T47D (cell line): ENCODE measurements at places on chromosomes 1 and 21.

- no peak for DNase-seq
Measured at GRCh38 chr1:63317817-63318152, 4.6 kb upstream of the FOXD3 start.

- DNase-seq, result no peak
Measured at GRCh38 chr1:230319014-230319747, 107.0 kb downstream of the PGBD5 start.

GRCh38 chr1:94325377-94326302 is 88.3 kb upstream of the ARHGAP29 start:
- peak; percentile 81 for DNase-seq

- no peak for DNase-seq
Measured at GRCh38 chr1:228017356-228018124, 10.7 kb downstream of the WNT3A start.

DNA sequence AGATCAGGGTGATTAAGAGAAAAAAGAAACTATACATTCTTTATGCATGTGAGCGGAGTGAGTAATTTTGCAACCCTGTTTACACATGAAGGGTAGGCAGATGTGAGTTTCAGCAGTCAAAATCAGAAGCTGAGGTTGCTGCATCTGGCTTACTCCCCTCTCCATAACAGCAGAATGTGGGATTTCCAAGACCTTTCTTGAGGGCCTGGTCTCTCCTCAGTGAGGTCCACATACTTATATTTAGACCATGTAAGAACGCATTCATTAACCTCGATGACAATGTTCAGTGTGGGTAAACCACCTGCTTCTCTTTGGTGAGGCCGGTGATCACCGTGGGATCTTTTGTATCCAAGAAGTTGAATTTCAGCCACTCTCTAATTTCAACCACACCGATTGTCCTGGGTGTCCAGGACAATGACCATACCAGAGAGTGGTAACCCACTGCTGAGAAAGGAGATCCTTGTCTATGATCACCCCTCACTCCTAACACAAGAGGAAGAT is 18.7 kb upstream of the RAP1A start:
- DNase-seq, result no peak

DNA sequence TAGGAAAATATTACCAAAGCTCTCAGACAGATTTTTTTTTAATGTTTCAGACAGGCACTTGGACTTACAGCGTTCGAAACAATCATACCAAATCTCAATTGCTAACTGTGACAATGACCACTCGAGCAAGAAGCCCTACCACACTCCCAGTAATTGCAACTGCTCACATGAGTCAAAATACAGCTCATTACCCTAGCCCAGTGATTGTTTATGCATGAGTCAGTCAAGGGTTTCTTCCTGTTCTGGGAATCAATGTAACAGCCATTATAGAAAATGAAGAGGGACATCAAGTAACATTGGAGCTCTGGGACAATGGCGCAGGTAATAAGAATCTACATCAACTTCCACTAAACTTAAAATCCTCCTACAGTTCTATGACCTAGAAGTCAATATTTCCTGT is 56.1 kb upstream of the SH3GLB1 start:
- no peak for DNase-seq

DNA sequence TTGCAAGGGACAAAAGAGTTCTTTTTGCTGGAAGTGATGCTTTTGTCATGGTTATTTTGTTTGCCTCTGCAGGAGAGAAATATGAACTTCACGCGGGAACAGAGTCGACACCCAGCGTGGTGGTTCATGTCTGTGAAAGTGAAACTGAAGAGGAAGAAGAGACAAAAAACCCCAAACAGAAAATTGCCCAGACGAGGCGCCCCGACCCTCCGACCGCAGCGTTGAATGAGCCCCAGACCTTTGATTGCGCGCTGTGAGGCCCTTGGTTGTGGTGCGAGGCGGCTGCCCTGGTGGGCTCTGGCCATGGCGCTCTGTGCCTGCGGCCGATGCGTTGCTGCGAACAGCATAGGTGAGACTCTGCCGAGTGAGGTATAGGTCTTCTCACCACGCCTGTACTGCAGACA is 20.9 kb upstream of the NCMAP start:
- DNase-seq, result no peak

- DNase-seq, result no peak
Measured at GRCh38 chr1:94274561-94274960, 37.2 kb upstream of the ARHGAP29 start.

DNA sequence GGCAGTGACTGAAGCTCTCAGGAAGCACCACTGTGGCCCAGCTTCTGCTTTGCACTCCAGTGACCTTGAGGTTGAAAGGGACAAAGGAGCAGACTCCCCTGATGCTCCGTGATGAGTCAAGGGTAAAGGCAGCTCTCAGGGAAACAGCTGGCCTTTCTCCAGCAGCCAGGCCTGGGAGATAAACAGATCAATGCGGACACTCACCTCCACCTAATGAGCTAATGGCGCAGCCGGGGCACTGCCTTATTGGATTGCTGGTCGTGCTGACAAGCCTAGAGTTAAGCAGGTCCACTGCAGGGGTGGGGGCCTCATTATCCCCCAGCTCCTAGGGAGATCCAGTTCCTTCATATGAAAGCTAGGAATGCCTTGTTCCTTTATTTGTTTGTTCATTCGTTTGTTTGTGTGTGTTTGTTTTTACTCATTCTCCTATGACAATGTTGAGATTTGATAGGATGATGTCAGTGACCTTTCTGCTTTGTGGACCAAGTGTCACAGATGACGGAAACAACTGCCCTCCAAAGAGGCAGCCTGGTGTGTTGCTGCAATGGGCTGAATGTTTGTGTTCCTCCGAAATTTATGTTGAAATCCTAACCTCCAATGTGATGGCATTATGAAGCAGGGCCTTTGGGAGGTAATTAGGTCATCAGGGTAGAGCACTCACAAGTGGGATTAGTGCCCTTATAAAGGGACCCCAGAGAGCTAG is 141.4 kb upstream of the BEND5 start:
- DNase-seq, result no peak

GRCh38 chr1:40746344-40747090 is 37.1 kb upstream of the KCNQ4 start:
- no peak for DNase-seq

GRCh38 chr1:39779821-39780220 is 8.7 kb upstream of the OXCT2 start:
- no peak for DNase-seq

- DNase-seq, result no peak
Measured at GRCh38 chr1:245577191-245578157, 422.7 kb downstream of the KIF26B start.

- no peak for DNase-seq
Measured at GRCh38 chr1:156102633-156103511, 11.6 kb upstream of the LMNA start.

DNA sequence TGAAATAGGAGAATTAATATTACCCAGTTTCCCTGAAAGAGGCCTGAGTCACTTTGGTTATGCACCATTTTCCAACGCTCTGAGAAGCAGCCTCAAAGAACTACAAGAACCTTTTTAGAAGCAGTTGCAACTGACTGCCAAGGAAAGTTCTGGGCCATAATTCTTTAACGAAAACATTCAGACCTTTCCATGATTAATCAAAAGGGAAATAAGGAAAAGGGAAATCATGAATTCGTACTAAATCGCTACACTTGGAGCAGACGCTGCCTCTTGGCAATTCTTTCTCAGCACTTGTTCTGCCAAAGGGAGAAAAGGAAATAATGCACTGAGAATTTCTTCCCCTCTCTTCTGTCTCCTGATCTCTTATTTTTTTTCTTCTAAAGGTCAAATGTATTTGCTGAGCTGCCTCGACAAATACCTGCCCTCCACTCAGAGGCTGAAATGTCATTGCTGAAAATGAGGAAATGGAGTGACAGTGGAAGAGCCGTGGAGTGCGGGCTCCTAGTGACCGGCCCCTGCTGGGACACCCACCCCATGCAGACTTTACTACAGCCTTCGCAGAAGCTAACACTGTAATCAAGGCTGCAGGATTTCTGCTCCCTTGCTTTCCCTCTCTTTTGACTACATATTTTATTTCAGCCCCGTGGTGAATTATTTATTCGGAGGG is 67.9 kb upstream of the GALNT2 start:
- DNase-seq, result no peak

GRCh38 chr1:172826096-172826741 is 167.3 kb downstream of the FASLG start:
- peak; percentile 46 for DNase-seq

GRCh38 chr1:236550961-236551851 is 27.4 kb downstream of the LGALS8 start:
- no peak for DNase-seq

DNA sequence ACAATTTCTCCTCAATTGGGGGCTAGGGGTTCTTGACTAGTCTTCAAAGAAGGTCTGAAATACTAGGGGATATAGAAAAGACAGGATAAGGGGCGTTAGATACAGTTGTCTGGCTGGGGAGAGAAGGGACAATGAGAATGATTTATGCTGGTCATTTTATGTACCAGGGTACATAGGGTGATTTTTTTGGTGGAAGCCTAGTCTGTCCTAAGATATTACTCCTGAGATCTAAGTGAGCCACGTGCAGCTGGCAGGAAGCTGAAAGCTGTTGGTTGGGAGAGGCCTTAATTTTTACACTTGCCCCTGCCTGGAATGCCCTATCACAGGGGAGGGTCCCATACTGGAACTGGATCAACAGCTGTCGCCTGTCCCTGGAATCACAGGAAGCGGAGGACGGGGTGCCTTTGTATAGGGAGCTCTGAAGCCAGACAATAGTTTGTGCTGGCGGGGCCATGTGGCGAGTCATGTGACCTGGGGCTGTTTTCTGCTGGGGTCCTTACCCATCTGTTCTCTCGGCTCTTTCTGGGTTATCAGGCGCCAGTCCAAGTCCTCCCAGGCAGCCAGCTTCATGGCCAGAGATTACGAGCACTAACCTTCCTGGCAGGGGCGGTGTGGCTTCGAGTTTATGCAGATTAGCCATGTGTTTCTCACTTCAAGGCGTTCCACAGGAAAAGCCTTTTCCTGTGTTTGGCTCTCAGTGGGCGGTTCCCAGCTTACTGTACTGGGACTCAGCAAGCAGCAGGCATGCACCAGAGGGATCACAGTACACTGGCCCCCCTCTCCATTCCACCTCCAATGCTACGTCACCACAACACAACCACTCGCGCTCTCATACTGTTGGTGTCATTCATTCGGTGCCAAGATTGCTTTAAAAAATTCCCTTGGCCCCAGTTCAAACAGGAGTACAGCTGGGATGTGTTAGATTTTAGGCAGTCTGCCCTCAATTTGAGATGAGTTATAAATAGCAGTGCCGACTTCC is 27.5 kb downstream of the ARID1A start:
- DNase-seq, result peak; percentile 51

GRCh38 chr1:1876335-1876930 is 14.5 kb downstream of the GNB1 start:
- no peak for DNase-seq

GRCh38 chr1:214753236-214753852 is 150.3 kb downstream of the CENPF start:
- no peak for DNase-seq

- no peak for DNase-seq
Measured at GRCh38 chr1:21117597-21118001, 59.1 kb downstream of the EIF4G3 start.

GRCh38 chr1:153610334-153610733 is 2.6 kb downstream of the S100A16 start:
- peak; percentile 57 for DNase-seq

GRCh38 chr21:38688068-38688467 is 117.7 kb upstream of the ETS2 start:
- DNase-seq, result no peak

GRCh38 chr21:31713973-31714740 is 17.8 kb downstream of the SCAF4 start:
- no peak for DNase-seq

- no peak for DNase-seq
Measured at GRCh38 chr1:5982868-5983267, 9.4 kb downstream of the NPHP4 start.

DNA sequence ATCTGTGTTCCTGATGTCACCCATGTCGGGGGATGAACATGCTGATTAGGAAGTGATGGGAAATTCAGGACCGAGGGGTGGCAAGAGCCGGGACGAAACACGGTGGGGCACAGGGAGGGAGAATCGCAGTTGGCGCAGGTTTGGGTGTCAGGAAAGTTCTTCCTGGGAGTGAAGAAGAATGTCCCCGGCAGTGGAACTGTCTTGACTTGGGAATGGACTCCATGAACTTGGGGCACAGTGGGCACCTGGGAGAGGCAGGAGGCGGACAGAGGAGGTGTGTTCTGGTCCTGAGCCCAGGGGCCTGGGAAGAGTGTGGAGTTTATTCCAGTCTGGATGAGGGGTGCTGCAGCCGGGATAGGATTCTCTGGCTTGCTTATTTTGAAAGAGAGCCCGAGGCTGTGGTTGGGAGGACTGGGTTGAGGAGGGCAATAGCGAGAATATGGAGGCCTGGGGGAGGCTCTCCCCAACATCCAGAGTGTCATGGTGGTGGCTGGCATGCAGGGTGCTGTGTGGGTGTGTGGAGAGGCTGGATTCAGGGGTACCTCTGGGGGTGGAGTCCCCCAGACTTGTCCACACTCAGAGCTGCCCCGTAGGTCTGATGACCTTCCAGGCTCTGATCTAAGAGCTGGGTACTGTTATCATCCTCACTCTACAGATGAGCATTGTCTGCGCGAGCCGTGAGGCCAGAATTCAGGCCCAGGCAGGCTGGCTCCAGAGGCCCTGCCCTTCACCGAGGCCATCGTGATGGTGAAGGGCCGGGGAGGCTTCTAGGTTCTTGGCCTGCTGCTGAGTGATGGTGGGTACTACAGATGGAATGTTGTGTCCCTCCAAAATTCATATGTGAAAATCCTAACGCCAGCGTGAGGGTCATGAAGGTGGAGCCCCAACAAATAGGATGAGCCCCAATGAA is 274.5 kb upstream of the C1orf174 start:
- DNase-seq, result no peak

- no peak for DNase-seq
Measured at GRCh38 chr1:221302357-221302756, 423.1 kb downstream of the HLX start.

GRCh38 chr1:241228339-241228738 is 128.7 kb downstream of the RGS7 start:
- DNase-seq, result no peak

DNA sequence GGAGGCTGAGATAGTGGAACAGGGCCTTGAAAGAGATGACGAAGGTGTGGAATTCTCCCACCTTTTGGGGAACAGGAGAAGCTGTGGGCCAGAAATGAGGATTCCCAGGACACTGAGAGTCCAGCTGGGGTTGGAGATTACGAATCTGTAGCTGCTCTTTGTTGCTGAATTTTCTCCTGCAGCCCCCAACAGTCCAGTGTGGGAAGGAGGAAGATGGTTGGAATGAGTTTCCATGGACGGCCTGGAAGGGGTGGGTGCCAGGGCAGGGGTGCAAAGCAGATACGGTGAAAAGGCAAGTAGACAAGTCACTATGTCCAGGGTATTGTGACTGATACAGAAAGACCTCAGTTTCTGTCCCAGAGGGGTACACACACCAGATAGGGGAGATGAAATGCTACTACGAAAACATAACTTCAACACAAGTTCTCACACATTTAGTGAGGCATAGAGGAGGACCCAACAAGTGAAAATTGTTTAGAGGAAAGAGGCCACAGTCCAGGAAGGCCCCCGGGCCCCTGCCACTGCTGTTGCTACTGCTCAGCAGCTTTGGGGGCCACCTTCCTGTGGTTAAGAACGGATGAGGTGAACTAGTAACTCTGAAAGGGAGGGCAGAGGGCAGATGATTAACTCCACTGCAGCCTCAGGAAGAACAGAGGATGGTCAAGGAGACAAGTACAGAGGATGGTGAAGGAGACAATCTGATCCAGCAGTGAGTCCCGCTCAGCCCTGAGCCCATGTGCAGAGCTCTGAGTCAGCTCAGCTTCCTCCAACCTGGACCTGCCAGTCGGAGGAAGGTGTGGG is 7.3 kb downstream of the CD244 start:
- DNase-seq, result no peak

GRCh38 chr1:223102797-223103533 is 40.1 kb downstream of the TLR5 start:
- peak; percentile 49 for DNase-seq
